ENCODE measurements at places on chromosomes 13 and 19.

- no peak for DNase-seq
These were observed 72.6 kb upstream of the KLF5 start for GRCh38 chr13:72986197-72986596.

- no peak for DNase-seq
These were observed 46.1 kb upstream of the NFIC start for GRCh38 chr19:3320354-3320670.

- no peak for DNase-seq
These were observed 35.2 kb upstream of the GRTP1 start for GRCh38 chr13:113398963-113399754.

- no peak for DNase-seq
These were observed 77.9 kb upstream of the KCTD15 start for GRCh38 chr19:33718651-33719254.

- no peak for DNase-seq
These were observed 209.9 kb downstream of the DCT start for GRCh38 chr13:94269557-94269956.

DNA sequence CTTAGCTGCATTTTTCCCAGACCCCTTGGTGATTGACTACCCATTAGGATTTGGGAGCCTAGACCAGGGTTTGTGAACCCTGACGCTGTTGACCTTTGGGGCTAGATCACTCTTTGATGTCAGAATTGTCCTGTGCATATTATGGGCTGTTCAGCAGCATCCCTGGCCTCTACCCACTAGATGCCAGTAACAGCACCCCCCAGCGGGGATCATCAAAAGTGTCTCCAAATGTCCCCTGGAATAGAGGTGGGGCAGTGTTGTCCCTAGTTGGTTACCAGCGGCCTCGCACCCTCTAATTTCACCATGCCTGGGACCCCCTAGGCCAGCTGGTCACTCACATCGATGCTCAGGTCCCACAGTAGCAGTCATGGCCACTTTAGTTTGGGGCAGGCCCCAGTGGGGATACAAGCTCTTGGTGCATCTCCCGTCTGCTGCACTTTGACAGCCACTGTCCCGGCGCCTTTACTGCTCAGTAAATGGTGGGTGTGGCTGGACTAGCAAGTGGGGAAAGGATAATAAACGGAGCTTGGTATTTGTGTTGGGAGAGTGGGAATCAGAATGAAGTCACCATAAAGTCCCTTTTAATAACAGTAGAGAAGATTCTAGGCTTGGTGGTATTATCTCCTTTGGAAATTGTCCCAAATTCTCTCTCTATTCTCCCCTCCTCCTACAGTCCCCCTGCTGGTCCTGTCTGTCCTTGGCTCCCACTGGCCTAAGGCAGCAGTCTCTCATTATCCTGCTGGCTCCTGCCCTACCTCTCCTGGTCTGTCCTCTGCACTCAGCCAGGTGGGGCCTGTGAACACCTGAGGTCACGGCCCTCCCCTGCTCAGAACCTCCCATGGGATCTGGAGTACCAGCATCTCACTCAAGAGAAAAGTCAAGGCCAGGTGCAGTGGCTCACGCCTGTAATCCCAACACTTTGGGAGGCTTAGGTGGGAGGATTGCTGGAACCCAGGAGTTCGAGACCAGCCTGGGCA is 80.6 kb downstream of the SIPA1L3 start:
- no peak for DNase-seq

GRCh38 chr13:94431574-94431973 is 47.9 kb downstream of the DCT start:
- DNase-seq: no peak

DNA sequence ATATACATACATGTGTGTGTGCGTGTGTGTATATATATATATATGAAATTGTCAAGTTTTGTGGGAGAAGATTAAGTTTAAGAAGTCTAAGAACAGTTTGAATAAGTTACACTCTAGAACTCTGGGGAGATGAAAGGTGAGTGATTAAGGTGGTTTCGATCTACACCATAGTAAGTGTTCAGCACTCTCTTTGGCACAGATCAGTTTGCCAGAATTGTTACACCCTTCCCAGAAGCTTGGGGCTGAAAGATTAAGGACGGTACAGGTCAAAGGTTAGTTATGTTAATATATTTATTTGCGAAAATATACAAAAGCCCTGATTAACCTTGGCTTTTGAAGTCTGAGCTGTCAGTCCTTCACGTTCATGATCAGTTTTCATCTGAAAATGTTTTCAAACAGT is 309.1 kb downstream of the KLF5 start:
- no peak for DNase-seq

DNA sequence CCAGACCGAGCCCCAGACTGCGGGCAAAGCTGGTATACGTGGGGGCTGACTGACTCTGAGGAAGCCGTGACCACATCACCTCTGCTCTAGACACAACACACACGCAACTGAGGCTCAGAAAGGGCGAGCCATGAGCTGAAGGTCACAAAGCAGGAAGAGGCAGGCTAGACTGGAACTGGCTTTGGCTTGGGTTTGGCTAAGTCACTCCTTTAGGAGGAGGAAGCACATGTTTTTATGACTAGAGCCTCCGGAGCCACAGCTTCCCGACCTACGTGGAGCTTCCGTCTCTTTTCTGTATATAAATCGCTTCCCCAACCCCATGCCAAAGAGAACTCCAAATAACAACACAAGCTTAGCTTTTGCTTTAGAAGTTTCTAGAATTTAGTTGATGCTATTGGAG is 48.0 kb downstream of the RFX2 start:
- no peak for DNase-seq

GRCh38 chr13:56347014-56347413 is 793.7 kb upstream of the PRR20A start:
- no peak for DNase-seq

DNA sequence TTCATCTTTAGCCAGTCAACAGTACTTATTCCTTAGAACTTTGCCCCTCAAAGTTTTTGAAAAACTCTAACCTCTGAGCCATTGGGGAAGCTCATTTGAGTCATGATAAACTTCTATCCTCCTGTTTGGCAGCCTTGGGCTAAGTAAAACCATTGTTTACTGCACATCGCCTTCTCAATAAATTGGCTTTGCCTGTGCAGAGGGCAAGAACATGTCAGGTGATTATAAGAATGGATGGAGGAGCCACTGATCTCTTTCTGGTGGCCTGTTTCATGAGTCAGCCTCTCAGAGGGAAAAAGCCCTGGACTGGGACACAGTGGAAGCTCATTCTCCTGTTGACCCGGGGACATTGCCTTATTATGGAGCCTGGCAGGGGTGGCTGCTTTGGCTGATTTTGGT is 19.4 kb upstream of the PSG4 start:
- no peak for DNase-seq

- no peak for DNase-seq
These were observed 12.2 kb upstream of the ZNF888 start for GRCh38 chr19:52935434-52935833.

- no peak for DNase-seq
These were observed 15.1 kb downstream of the CRTC1 start for GRCh38 chr19:18698321-18699167.

DNA sequence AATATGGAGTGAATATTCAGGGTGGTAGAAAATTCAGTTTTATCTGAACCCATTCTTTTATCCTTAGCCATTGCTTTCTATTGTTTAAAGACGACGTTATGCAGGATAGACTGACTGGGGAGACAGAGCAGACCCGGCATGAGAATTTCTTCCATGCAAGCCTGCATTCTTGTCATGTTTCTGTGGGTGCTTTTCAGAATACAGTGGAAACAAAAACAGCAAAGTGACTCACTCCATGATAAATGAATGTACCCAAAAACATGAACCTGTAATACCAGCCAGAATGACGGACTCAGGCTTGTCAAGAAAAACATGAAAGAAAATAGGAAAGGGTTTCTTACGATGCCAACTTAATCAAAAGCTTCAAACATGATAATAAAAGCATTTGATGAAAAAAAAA is 924.0 kb downstream of the EFNB2 start:
- no peak for DNase-seq
